ENCODE measurements at places on chromosomes 2 and 18.

DNA sequence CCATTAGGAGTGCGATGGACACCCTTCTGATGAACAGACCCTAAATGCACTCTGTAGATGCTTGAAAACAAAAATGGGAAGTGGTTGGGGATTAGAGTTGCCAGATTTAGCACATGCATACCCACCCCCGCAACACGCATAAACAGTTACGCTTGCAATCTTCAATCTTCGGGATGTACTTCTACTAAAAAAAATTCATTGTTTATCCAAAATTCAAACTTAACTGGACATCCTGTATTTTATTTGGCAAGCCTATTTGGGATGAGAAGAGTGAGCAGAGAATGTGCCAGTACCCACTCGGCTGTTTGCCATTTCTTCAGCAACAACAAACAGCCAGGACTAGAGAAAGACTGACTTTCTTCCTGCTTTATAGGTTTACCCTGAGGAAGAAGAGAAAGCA lies 18.4 kb downstream of the KIAA2012 start:
- DNase-seq, result no peak

DNA sequence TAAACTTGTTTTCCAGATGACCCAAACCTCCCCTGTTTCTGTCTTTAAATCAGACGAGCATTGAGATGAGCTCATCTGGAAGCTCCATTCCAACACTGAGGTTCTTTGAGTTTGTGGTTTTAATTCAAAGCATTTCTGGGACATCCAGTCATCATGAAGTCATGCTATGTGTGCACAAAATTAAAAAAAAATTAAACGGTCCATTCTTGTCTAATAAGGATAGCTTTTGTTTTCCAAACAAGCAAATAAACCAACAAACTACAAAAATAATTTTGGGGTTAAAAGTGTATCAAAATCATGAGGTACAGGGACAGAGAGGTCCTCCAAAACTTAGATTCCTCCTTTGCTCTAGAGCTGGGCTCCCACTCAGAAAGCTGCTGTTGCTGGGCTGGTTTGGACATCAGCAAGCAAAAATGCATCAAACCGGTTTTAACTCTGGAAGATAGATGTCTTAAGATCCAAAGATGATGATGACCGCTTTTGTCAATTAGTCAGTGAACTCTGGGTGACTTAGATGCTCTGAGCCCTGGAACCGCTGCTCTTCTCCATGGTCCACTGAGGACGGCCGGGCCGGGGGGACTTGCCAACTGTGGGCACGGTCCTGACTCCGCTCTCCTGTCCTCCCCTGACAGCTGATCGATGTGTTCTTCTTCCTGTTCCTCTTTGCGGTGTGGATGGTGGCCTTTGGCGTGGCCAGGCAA lies 65.4 kb downstream of the TRPM8 start:
- DNase-seq, result no peak

- no peak for DNase-seq
Measured at GRCh38 chr2:219574484-219575311, 2.6 kb downstream of the INHA start.

DNA sequence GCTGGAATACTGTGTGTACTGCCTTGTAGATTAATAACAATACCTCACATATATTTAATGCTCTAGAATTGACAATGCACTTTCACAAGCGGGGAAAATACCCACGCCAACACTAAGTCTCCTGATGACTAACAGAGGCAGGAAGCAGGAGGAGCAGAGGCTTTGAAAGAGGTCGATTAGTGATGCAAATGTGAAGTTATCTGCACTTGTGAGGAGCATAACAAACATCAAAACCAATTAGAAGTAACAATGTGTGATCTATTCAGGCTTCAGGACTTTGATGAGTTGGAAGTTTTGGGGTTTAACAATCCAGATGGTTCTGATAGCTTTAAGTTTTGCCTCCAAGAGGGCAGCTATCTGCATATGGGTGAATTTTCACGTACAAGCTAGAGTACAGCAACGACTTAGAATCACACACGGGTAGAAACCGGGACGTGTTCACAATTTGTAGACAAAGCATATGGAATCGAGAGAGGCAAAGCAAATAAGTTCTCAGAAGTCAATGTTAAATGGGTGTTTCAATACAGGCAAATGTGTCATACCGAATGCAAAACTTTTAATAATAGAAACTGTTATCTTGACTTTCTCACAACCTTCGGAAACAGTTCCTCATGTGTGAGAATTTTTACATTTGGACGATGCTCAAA lies 114.5 kb downstream of the METTL8 start:
- no peak for DNase-seq

DNA sequence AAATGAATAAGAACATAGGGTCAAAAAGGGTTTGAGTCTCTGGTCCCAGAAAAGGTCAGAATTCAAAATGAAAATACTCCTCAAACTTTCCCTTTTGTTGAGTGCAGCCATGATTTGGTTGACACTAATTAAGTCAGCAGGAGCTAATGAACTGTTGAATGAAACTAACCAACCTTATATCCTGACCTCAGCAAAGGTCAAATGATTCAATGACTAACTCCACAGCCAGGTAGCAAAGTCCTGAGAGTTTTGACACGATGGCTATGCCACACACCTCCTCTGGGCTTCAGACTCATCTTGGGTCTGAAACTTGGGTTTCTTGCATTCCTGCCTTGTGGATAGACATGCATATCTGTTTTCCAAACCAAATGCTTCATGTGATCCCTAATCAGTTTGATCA lies 172.3 kb downstream of the INO80D start:
- no peak for DNase-seq

- DNase-seq, result no peak
Measured at GRCh38 chr2:207126724-207127308, 38.9 kb downstream of the KLF7 start.

All from brain pericyte (primary cell).